NCI-H2081 (cell line): ENCODE measurements at places on chromosomes 12 and 14.

DNA sequence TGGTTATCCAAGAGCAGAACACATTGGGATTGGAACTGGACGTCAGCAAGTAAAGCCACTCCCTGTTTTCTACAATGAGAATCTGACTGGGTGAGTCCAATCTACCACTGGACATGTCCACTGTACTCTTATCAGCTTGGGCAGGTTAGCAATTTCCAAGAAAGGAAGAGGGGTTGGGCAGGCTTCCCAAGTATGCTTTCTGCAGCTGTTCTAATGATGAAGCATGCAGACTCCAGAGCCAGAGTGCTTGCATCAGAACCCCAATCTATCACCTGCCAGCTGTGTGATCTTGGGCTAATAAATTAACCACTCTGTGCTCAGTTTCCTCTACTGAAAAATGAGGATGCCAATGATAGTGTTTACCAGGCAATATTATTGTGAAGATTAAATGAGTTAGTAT is 92.0 kb downstream of the EMP1 start:
- DNase-seq: no peak

GRCh38 chr14:74394549-74394948 is 31.5 kb downstream of the SYNDIG1L start:
- no peak for DNase-seq

GRCh38 chr12:80925983-80926382 is 11.8 kb downstream of the LIN7A start:
- DNase-seq: no peak

DNA sequence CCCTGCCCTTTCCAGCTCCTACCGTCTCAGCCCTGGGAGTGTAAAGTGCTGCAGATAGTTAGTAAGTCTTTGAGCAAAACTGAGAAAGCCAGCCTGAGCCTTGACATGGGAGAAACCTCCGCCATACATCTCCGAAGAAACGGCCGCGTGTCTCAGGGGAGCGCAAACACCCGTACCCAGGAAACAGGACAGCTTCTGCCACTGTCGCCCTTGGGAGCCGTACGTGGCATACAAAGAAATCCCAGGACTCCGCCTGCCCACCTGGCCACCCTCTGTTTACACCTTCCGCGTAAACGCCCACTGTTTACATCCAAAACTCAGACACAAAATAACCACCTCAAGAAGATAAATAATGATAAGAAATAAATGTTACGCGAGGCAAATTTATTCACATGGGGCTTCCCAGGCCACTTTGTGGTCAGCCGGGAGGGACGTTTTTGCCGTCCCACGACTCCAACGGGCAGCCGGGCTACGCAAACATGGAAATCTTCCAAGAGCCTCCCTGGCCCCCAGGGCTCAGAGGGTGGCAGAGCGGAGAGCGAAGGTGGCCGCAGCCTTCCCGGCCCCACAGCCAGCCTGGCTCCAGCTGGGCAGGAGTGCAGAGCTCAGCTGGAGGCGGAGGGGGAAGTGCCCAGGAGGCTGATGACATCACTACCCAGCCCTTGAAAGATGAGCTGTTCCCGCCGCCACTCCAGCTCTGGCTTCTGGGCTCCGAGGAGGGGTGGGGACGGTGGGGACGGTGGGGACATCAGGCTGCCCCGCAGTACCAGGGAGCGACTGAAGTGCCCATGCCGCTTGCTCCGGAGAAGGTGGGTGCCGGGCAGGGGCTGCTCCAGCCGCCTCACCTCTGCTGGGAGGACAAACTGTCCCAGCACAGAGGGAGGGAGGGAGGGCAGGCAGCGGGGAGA is at the start of gene BDKRB2:
BDKRB2 (plus strand) TSS at position 689 of the 908 bp plus-strand sequence. CDS start 32,269 bp downstream, outside the sequence.
- peak; percentile 80 for DNase-seq

GRCh38 chr12:14068961-14069360 is 87.6 kb upstream of the GRIN2B start:
- no peak for DNase-seq

GRCh38 chr12:67514502-67514901 is 134.0 kb upstream of the DYRK2 start:
- DNase-seq: no peak

DNA sequence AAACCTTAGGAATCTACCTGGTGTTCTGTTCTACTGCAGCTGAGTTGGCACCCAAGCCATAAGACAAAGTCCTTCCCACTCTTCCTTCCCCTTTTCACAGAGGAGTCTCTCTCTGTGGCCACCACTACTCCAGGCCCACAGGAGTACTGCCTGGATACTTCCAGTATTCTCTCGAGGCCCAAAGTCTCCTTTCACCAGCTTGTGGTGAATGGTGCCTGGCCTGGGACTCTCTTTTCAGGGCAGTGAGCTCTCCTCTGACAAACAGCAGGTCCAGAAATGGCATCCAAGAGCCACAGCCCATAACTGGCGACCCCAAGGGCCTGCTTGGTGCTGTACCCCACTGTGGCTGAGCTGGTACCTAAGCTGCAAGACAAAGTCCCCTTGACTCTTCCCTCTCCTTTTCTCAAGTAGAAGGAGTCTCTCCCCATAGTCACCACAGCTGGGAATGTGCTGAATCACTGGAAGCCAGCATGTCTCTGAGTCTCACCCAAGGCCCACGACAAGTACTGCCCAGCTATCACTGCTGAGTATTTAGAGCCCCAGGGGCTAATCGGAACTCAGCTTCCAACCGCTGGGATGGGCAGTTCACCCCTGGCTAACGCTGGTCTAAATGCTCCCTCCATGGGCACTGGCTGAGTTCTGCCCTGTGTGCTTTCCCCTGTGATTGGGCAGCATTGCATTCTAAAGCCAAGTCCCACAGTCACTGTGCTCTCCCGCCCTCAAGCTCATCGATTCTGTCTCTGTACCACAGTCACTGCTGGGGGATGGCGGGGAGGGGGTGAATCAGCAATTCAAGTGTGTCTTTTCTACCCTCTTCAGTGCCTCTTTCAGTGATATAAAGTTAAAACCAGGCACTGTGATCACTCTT is 6.1 kb downstream of the A2ML1 start:
- no peak for DNase-seq

DNA sequence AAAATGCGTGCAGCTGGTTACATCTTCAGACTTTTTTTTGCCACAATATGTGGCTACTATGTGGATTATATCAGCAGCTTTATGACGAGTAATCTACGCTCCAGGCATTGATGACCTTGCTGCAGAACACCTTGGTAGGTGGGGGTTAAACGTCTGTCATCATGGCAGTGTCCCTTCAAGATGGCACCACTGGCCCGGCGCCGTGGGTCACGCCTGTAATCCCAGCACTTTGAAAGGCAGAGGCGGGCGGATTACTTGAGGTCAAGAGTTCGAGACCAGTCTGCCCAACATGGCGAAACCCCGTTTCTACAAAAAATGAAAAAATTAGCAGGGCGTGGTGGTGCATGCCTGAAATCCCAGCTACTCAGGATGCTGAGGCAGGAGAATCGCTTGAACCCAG is 177.5 kb downstream of the AEBP2 start:
- no peak for DNase-seq

GRCh38 chr12:65603438-65604351 is 220.6 kb upstream of the HMGA2 start:
- no peak for DNase-seq

DNA sequence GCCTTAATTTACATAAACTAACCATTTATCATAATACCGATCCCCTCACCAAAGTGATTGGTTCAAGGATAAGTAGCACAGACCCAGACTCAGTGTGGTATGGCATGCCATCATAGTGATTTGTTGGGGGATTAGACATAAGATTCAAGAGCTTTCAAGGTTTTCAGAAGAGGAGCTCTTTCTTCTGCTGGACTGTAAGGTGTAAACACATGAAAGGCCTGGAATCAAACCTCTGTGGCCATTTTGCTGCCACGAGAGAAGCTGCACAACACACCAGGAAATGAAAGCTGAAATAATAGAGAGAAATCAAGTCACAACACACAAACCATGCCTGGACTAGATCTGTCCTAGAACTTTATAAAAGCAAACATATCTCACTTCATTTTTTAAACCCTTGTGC is 30.8 kb downstream of the BTG1 start:
- no peak for DNase-seq

DNA sequence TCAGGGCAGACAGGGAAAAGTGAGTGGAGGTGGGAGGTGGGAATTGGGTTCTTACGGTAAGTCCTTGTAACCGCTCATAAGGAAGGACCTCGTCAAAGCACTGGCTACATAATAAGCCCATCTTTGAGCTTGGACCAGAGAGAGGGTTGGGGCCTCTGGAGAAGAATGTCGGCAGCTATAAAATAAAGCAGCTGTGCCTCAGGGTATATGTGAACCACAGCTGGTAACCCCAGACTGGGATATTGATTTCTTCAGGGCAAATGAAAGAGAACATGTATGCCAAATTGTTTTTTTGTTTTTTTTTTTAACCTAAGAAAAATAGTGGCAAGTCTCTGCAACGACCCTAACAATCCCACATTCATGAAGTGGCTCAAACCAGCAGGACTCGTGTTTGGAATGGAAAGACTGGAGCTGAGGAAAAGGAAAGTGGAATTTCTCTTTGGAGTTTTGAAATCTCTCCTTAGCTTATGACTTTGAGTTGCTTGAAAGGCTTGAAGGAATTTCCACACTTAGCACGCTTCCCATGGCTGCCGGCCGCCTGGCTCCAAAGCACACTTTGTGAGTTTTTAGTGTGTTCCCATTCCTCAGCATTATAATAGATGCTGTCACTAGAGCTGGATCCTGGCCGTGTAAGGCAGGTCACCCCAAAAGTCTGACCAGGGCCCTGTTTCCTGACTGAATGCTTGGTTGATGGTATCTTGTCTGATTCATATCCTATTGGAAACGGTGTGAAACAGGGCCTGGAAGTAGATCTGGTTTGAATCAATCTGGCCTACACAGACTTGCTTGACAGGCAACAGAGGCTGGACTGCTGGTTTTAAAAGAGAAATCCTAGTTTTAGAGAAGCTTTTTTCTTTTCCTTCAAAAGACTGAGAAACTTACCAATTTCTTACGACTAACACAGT is 244.7 kb downstream of the MSRB3 start:
- no peak for DNase-seq

- DNase-seq: no peak
These were observed 1.9 kb downstream of the LRCOL1 start for GRCh38 chr12:132608231-132609171.

- DNase-seq: no peak
These were observed 254.4 kb upstream of the CCDC196 start for GRCh38 chr14:66231820-66232219.

DNA sequence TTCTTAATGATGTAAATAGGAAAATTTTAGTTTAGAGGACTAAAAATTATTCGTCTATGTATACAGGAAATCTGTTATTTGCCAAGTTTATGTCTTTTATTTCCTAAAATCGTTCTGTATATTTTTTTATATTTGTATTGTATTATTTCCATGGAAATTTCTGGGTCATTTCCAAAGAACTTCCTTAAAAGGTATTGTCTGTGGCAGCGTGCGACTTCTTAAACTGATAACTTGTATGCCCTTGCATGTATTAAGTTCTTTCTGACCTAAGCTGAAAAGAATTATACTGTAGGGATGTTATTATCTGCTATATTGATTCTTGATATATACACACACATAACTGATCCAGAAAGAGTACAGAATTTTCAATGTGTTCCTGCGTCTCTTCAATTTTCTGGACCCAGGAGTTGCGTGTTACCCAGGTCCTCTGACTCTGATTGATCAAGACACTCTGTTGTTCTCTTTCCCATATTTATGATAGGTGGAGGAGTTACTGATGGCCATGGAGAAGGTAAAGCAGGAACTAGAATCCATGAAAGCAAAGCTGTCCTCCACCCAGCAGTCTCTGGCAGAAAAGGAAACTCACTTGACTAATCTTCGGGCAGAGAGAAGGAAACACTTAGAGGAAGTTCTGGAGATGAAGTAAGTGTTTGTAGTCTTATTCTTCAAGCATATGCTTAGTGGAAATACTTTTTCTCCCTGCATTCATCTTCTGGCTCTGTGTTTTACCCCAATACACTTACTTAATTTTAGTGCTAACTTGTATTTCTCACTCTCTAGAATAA is 298.5 kb downstream of the ERC1 start:
- no peak for DNase-seq

DNA sequence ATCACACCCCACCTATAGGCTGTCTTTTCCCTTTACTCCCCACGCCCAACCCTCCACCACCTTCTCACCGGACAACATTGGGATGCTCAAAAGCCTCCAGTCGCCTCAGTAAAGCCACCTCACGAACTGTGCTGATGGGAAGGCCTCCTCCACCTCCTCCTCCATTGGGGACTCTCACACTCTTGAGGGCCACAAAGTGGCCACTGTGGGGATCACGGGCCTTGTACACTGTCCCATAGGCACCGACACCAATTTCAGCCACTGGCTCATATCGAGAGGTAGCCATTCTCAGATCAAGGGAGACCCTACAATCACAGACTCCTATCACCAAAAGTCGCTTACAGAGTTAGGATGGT is 700 bp downstream of the CDK4 start:
- no peak for DNase-seq

DNA sequence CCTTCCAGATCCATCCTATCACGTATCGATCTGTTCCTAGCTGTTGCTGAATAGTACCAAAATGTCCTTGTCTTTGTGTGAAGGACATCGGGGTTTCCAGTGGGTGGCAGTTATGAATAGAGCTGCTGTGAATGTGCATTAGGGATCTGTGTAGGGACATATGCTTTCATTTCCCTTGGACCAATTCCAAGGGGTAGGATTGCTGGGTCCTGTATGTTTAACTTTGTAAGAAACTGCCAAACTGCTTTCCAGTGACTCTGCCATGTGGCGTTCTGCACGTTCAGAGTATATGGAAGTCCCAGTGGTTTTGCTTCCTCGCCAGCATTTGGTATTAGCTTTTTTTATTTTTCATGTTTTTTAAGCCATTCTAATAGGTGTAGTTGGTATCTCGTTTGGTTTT is 28.6 kb downstream of the PACS2 start:
- peak; percentile 85 for DNase-seq

DNA sequence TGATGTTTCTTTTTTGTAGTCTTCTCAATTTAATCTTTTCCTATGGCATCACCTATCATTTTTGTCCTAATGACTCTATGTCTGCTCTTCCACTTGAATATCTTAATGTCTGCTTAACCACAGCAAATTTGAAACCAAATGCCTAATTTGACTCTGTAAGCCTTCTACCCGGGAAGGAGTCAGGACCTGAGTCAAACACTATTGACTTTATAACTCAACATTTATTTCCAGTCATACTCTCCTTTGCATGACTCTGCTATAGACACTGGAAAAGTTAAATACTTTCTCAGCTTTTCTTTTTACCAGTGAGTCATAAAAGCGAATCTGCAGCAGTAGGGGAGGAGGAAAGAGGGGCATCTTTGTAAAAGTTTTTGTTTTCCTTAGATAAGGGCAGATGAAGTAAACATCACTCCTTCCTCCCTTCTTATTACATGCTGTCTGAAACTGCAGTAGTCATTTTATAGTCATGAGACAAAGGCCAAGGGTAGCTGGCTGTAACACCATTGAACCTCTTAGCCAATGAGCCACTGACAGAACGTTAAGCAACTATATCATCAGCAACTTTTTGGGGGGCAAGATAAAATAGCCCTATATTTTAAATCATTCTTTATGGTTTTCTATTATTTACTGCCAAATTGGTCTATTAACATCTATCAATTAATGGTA is 179.3 kb downstream of the MIPOL1 start:
- DNase-seq: no peak

- no peak for DNase-seq
These were observed 1089.5 kb downstream of the BCL11B start for GRCh38 chr14:98182393-98183055.

GRCh38 chr14:92549859-92550230 is 36.3 kb downstream of the RIN3 start:
- no peak for DNase-seq

- no peak for DNase-seq
These were observed 199.6 kb upstream of the OTX2 start for GRCh38 chr14:57009585-57010515.

- no peak for DNase-seq
These were observed 1.6 kb upstream of the PPP2R5E start for GRCh38 chr14:63544591-63545299.
